Dermis microvascular lymphatic vessel endothelial cell (primary cell): ENCODE measurements at places on chromosomes 3 and 15. TPM values are rescaled to one million over a fixed set of nuclear protein-coding genes. Genes with fewer than 3 reads are reported as not detected.

Gene THAP10
- 1.3 and 1.4 TPM in 2 replicates for total RNA-seq

Gene GP5
- 0.13 TPM in 2 replicates for total RNA-seq

Gene LOXL1
- total RNA-seq: 0.13 and 0.38 TPM in 2 replicates

- DNase-seq: no peak
These were observed 42.3 kb downstream of the TXNRD3 start for GRCh38 chr3:126612479-126613205.

GRCh38 chr3:69770976-69771634, 31.8 kb downstream of the MITF start:
- no peak for DNase-seq

GRCh38 chr3:53490459-53490968, 3.9 kb upstream of the CACNA1D start:
- DNase-seq: no peak

GRCh38 chr3:160163229-160163878, 61.9 kb upstream of the C3orf80 start:
- DNase-seq: peak; percentile 26

DNA sequence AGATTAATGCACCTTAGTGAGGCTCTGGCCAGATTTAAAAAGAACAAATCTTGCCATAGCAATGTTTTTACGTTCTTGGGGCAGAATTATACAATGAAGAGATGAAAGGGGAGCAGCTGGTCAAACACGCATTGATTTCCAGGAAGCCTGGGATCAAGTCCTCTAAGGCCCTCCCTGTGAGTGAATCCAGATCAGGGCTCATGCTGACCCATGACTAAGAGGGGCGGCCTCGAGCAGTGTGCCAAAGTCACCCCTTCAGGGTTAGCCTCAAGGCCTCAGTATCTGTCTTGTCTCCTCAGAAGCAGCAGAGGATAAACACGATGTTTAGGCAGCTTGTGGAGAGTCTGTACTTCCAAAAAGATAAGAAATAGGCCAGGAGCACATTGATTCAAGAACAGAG, 9.3 kb upstream of the RBP1 start:
- DNase-seq: no peak

- peak; percentile 85 for DNase-seq
These were observed 29.3 kb downstream of the CD200 start for GRCh38 chr3:112362221-112362620.
